ENCODE measurements at places on chromosomes 5 and 9.

GRCh38 chr9:94980947-94981722 lies 254.6 kb downstream of the AOPEP start:
- no peak for DNase-seq

DNA sequence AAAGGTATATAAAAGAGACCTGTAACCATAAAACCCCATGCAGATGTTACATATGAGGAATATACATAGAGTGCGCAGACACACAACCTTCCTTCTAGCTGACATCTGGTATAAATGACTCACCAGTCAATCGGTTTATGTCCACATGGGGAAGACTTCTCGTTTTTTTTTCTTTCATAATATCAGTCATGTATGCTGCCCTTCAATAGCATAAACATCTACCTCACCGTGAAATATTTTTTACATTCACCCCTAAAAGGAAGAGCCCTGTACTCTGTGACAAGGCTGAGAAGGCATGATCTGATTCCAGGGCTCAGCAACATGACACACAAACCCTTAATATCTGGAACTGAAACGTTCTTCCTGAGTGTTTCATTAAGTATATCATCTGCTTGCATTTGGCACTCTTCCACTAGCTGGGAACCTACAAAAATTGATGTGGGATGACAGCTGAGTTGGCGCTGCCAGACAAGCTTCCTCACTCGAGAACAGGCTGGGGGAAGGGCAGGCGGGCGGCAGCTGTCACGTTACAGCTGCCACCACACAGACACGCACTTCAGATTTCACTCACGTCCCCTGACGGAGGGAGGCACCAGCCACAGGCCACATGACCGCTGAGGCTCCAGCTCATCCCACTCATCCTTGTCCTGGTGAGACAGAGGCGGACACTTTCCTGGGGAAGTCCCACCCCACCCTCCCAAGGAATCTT lies 74.2 kb downstream of the SHB start:
- no peak for DNase-seq

GRCh38 chr5:25701936-25702335 lies 1057.2 kb upstream of the CDH10 start:
- DNase-seq = no peak

DNA sequence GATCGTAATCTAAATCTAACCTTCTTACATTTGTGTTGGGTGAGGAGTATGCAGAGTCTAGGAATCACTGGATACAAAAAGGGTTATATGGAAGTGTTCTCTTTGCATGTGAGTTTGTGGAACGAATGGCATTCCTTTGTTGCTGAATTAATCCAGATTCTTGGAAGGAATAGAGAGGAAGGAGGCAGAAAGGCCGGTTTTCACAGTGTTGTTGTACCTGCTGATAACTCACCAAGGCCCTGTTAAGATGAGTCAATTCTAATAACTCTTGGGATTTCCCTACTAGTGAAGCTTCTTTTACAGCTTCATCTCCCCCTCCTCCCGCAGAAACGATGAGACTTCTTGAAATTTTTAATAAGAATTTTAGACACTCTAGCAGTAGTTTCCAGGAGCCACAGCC lies 84.0 kb downstream of the ZSWIM6 start:
- no peak for DNase-seq

GRCh38 chr9:24614070-24614469 lies 68.4 kb upstream of the IZUMO3 start:
- DNase-seq = no peak

- DNase-seq = no peak
These were observed 81.8 kb downstream of the FBXO38 start for GRCh38 chr5:148465381-148466235.

GRCh38 chr9:34498553-34498952 lies 24.2 kb downstream of the ENHO start:
- no peak for DNase-seq

DNA sequence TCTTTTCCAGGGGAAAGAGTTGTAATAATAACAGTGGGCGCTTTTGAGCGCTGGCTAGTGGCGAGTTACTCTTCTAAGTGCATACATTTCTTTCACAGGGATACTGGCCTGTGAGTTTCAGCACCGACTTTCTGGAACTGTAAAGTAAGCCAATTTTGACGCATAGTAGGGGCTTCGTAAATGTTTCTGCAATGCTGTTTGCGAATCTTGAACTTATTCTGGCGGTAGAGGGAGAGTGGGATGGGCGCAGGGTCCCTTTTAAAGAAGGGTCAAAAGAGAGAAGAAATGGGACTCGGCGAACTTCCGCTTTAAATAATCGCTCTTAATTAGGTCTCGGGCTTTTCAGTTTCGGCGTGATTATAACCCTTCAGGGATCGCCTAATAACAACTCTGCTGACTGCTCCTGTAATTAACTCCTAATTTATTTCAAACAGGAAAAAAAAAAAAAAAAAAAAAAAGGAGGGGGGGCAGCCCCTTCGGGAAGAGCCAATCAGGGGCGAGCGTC lies 351 bp upstream of the MSX2 start:
- no peak for DNase-seq

- DNase-seq = no peak
These were observed 15.5 kb downstream of the C5orf15 start for GRCh38 chr5:133952729-133953567.

- DNase-seq = no peak
These were observed 186.8 kb upstream of the SLC27A6 start for GRCh38 chr5:128778474-128778873.

DNA sequence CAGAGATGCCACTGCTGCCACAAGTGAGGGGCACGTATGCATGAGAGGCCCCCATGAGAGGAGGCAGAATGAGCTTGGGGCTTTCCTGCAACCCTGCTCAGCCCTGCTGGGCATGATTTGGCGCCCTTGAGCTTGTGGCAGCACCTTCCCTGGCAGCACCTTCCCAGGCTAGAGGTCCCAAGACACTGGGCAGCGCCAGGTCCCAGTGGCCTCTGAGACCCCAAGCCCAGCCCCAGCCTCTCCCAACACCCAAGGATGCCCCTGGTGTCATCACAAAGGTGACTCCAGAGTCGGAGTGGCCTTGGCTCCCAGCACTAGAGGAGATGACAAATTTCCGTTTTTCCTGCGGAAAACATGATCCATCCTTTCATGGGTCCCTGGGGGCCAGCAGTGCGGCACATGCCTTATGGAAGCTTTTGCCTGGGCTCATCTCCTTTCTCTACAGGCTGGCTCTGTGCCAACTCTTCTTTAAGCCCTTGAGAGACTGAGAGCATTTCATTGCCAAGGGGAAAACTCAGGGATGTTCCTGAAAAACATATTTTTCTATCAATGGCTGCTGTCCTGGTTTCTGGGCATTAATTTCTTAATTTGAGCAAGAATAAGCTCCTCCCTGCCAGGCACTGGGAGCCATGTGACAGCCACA lies 77.1 kb upstream of the ADAMTS2 start:
- DNase-seq = no peak

GRCh38 chr5:134145779-134146581 lies 30.8 kb downstream of the SKP1 start:
- DNase-seq = peak; percentile 75

DNA sequence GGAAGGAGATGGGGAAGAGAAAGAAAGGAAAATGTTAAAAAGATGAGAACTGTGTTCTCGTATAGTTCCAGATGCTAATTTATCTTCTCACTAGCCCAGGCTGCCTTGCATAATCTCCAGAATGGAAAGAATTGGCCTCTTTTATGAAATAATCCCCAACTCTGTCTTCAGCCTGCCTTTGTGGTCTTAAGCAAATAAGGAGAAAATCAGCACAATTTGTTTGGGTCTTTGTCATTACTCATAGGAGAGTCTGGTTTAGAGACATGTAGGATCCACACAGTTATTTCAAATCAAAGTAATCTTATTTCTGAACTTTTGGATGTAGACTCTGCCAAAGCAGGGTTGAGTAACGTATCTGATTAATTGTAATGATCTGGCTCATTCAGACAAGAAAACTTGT lies 50.7 kb upstream of the CAMK4 start:
- no peak for DNase-seq

GRCh38 chr9:93453047-93453914 lies at the start of gene FAM120AOS:
TSS of gene FAM120AOS (minus strand) at chr9:93453581. CDS start at chr9:93452709, 872 bp downstream.
- peak; percentile 60 for DNase-seq

GRCh38 chr9:109912082-109912582 lies 132.1 kb downstream of the PALM2AKAP2 start:
- no peak for DNase-seq

GRCh38 chr5:17096952-17097695 lies 120.3 kb upstream of the BASP1 start:
- DNase-seq = no peak

DNA sequence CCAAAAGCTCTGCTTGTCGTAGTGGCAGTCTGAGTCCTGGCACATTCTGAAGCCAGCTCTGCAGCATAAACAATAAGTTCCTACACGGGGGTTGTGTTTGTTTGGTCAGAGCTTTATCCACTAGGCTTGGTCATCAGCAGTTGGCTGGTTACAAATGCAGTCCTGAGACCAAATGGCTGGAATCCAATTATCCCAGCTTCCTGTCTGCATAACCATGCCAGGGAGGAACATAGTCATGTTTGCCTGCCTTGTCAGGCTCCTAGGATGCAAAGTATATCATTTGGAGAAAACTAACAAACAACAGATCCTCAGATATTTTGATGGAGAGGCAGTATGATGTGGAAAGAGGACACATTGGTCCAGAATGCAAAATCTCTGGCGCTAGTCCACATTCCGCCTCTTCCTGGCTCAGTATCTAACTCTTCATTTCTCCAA lies 85.8 kb downstream of the FBXO38 start:
- no peak for DNase-seq

DNA sequence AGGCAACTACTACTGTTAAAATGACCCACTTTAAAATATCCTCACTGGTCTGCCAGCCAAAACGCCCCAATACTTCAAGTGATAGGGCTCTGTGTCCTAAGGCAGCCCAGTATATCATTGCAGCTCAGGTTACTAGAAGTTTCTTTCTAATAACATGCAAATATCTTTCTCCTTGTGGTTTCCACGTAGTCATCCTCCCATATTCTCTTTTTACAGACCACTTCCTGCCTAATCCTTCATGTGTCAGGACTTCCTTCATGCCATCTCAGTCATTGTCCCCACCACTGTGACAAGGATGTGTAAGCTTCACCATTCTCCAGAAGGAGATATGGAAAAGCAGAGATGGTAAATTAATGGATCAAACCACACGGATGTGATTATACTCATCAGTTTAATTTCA lies 813.7 kb downstream of the MAT2B start:
- DNase-seq = no peak

DNA sequence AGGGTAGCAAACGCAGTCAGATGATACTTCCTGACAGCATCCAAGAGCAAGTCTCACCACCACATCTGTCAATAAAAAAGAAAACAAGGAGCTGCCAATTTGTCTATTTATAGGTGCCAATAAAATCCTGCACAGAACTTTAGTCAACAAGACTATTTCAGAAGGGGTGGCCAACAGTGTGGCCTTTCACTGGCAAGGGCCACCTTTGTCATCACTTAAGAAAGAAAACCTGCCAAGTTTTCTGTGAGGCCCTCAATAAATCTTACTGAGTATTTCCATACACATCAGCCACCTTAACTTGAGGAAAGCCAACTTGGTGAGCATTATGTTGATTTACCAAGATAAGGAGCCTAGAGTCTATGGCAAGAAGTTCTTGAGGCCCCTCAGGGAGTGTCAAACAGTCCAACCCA lies 312.3 kb downstream of the ENC1 start:
- DNase-seq = no peak

DNA sequence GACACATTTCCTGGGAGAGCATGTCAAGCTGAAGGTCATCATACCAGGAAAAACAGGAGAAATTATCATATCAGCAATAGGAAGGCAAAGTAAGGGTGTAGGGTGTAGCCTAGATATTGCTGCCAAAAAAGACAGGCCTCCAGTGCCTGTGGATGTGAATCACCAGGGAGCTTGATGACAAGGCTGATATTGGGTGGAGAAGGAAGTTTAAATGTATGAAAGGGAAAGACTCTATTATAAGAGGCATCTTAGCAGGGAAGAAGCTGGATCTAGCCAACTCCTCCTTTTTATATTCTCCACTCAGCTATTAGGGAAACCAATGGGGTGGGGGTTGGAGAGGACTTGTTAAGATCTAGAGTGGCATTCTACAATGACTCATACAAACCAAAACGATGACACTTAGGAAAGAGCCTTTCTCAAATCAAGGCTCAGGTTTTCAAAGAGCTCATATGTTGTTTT lies 13.4 kb upstream of the TXNDC8 start:
- no peak for DNase-seq

GRCh38 chr5:143636931-143637528 lies 174.9 kb upstream of the HMHB1 start:
- DNase-seq = no peak

DNA sequence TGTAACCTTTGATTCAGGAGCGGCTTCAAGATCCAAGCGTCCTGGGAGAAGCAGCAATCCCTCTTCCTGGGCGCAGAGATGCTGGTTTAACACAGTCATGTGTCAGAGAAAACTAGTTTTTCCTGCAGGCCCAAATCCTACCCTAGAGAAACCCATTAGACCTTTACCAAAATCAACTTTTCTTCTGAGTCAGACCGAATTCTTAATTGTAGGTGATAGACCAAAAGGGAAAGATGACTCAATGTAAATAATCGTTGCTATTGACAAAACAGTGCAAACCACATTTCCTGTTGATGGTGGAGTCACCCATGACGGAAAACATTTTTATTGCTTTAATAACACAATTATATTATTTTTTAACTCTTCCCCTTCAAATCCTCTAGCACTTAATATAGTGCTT lies 40.1 kb downstream of the SLC1A1 start:
- no peak for DNase-seq

- DNase-seq = no peak
These were observed 2.3 kb downstream of the CCDC69 start for GRCh38 chr5:151221574-151221973.

DNA sequence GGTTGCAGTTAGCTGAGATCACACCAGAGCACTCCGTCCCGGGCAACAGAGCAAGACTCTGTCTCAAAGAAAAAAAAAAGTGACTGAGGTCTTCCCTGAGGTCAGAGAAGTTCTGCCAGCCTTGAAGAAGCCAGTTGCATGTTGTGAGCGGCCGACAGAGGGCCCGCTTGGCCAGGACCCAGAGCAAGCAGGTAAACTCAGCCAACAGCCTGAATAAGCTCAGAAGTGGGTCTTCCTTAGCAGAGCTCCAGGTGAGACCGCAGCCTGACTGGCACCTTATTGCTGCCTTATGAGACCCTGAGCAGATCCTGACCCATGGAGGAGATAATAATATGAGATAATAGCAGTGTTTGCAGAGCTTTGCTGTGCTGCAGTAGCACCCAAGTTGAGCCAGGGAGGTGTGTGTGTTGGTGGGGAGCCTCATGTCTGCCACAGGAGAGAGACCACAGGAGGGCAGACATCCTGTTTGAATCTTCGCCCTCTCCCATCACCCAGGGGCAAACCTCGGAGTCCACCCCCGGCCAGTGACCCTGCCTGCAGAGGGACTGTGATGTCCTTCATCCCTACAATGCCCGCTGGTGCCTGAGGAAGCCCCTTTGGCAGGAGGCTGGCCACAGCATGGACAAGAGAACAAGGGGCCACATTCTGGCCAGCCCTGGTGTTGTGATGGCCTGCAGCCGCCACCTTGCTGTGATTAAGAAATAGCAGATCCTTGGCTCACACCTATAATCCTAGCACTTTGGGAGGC lies 10.8 kb upstream of the BARX1 start:
- DNase-seq = no peak

Measured in activated T-helper 1 cell treated with anti-CD3 and anti-CD28 coated beads, Interleukin-2, amount 50 U/mL, for 16 hours (primary cell).